ENCODE measurements at places on chromosomes 3 and 15.

DNA sequence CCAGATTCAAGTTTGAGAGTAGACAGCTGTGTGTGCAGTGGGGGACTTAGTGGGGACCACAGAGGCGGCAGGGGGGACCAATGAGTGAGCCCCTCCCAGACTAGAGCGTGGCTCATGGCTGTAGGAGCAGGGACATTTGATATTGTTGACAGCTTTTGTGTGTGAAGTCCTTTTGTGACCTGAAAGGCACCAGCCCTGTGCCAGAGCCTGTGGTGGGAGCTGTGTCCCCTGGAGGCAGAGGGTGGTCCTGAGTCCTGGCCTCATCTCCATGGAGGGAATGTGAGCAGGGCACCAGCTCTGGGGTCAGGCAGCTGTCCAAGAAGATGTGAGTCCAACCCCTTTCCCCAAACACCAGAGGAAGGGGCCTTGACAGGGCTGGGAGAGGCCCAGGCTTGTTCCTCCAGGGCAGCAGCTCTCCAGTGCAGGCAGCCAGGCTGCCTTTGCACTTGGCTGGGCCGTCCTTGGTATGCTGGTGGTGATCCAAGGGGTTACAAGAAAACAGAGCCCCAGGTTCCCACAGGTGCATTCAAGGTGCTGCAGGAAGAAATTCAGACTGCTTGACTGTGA, 10.1 kb upstream of the C3orf22 start:
- DNase-seq, result no peak

DNA sequence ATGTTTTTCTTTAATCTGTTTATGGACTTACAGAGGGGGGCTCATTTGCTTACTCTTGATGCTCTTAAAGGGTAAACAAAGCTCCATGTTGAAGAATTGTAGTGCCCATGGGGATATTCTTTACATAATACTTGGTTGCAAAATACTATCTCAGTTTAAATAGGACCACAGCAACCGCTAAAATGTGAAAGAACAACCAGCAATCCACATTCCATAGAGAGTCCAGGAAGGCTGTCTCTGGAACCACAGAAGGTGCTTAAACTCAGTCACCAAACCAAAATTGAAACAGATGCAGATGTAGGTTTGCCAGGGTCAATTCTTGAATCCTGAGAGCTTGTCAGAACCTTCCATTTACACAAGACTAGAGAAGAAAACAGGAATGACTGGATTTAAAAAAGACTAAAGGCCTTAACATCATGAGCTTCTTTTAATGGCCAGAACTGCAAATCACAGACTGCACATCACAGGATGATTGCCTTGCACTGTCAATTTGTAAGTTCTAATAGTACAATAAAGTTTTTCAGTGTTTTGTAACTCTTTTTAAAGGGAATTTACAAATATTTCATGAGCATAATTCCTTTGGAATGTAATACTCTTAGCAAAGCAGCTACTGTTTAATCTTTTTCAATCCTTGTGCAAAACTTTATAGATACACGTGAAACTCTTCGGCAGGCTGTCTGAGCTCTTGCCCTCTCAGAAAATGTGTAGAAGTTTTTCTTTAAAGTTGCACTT, 661.6 kb downstream of the SI start:
- DNase-seq, result no peak

- DNase-seq, result no peak
Observed at GRCh38 chr3:176514297-176514696, 683.0 kb downstream of the TBL1XR1 start.

DNA sequence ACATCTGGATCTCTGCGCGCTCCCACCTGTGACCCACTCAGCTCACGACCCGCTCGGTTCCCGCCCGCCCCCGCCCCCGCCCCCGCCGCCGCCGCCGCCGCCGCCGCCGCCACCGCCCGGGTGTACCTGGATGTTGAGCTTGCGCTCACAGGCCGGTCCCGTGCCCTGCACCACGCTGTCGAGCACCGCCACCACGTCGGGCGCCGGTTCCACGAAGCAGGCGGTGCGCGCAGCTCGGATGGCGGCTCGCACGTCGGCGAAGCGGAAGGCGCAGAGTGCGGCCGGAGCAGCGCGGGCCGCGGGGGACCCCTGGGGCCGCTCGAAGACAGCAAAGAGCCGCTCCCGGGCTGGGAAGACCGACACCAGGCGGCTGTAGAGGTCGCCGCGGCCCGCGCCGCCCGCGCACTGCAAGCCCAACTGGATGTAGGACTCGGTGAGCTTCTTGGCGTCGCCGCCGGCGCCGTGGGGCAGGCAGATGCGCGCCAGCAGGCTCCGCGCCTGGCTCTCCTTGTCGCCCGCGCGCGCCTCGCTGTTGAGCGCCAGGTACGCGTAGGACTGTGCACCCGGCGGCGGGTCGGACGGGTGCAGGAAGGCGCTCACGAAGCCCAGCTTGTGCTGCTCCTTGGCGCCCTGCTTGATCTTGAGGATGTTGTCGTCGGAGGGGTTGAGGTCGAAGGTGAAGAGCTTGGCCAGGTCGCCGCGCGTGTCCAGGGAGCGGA, 1.1 kb downstream of the PLXND1 start:
- peak; percentile 47 for DNase-seq

- no peak for DNase-seq
Observed at GRCh38 chr3:131231710-131232389, 149.7 kb upstream of the NUDT16 start.

Measured in neural crest cell (in vitro differentiated cells).